ENCODE measurements at places on chromosomes 7 and 10. TPM values are rescaled to one million over a fixed set of nuclear protein-coding genes. Genes with fewer than 3 reads are reported as not detected.

DNA sequence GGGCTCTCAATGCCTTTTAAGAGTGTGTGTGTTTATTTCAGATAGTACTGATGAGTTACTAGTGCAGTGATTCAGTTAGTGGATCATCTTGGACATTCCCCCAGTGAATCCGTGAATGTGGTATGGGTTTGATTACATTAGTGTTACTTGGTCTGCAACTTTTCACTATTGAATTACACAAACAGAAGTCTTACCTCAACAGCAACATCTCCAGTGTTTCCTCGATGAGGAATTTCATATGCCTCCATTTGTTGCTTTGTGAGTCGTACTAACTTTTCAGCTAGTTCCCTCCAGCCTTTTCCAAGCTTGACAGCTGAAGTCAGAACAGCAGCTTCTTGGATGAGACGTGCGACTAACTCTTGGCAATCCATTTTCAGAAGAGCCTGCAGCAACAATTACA, 63.2 kb downstream of the MACC1 start:
- no peak overlapping the region for H3K4me3 ChIP-seq
- no peaks in the 10 kb centered on the region for H3K27me3 ChIP-seq
- no peaks in the 10 kb centered on the region for H3K36me3 ChIP-seq

DNA sequence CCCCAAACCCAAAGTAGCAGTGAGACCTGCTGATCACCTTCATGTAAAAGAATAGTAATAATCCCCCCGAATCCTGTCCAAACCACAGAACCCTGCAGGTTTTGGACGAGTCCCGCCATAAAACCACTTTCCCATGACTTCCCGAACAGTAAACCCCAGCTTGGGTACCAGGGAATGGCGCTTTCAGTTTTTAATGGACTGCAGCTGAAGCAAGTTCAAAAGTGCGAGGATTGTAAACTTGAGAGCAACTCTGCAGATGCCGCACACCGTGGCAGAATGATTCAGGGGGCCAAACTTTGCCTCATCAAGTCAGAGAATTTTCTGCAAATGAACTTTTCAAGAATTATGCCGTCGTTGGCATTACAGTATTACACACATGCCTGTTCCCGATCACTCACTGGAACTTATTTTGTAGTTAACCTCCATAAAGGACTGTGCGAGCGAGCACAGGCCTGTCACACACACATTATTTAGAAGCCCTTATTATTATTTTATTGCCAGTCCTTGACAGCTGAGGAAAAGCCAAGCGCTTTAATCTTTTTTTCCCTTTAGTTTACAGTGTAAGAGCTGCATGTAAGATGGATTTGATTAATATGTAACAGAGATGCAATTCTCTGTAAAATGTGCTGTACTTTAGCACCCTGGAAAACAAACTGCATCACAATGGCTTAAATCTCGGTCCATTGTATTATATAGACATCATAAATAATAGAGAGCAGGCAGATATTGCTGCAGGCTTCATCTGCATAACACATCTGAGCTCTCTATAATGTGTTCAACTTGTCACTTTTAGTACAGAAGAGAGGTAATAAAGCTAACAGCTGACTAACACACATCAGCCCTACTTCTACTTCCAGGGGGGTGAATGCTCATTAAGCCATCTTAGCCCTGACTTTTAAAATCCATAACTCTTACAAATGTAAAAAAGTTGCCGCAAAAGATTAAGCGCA, 493.5 kb upstream of the GALNT17 start:
- H3K27me3 ChIP-seq = no peaks in the 10 kb centered on the region
- no peak overlapping the region for H3K4me3 ChIP-seq
- peaks cover 2% of the 10 kb centered on the region for H3K4me1 ChIP-seq
- DNase-seq = no peak

PRKG1 gene
- not detected for total RNA-seq

DNA sequence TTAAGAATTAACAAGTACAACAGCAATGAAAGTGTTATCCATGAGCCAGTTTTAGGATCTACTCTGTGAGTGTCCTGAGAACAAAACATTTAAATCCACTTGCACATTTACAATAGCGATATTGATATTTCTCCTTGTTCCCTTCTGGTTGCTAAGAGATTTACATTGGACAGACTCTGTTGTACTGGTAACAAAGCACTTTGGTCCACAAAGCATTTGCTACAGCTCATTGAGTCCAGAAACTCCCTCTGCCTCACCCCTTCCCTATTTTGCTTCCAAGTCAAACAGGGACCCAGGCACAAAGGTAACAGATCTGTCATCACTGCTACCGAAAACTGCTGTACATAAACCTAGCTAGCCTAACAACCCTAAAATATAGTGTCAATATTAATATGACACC, 2.1 kb downstream of the ANK3 start:
- H3K27me3 ChIP-seq = no peaks in the 10 kb centered on the region
- H3K27ac ChIP-seq = no peak overlapping the region
- no peak for DNase-seq
- no peaks in the 10 kb centered on the region for H3K36me3 ChIP-seq
- no peak overlapping the region for H3K4me3 ChIP-seq

PTPN20 gene
- 2.5 TPM for total RNA-seq

DNA sequence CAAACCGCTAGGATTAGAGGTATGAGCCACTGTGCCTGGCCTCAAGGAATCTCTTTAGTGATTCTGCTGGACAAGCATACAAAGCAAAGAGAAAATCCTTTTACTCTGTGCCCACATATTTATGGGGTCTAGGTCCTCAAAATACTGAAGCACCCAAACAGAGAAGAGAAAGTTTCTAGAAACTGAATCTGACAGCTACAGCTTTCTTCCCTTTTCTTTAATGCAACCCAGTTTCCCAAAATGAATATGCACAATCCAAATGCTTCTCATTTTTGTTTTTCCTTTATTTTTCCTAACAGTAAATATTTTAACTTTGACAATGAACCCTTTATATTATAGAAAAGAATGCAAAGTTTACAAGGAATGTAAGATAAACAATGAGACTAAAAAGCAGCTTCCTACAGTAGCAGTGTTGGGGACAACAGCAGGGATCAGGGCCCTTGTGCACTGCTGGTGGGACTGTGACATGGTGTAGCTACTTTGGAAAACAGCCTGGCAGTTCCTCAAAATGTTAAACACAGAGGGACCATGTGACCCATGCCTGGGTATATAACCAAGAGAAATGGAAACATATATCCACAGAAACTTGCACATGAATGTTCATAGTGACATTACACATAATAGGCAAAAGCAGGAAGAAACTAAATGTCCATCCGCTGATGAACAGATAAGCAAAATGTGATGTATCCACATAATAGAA, 325.2 kb downstream of the PRPF18 start:
- no peaks in the 10 kb centered on the region for H3K4me1 ChIP-seq
- no peak for DNase-seq
- H3K36me3 ChIP-seq = no peaks in the 10 kb centered on the region
- H3K27me3 ChIP-seq = peaks cover 5% of the 10 kb centered on the region

- H3K27ac ChIP-seq = no peak overlapping the region
- H3K27me3 ChIP-seq = no peaks in the 10 kb centered on the region
- peaks cover 3% of the 10 kb centered on the region for H3K4me1 ChIP-seq
- H3K4me3 ChIP-seq = no peak overlapping the region
- DNase-seq = no peak
Measured at GRCh38 chr7:144908943-144909556, 73.2 kb upstream of the TPK1 start.

DNA sequence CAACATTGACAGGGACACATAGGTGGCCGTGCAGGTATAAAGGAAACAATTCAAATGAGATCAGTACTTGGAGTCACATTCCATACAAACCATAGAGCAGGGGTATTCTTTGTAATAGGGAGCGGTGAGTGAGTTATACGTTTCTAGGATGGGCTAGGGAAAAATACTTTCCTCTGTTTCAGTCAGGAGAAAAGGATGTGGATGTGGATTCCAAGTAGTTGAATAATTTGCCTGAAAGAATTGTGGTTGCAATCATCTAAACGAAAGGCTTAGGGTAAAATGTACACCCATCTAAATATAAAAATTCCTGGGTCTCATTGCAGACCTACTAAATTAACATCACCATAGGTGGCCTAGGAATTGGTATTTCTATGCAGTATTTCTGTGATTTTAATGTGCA, 270.7 kb upstream of the IGFBP3 start:
- no peaks in the 10 kb centered on the region for H3K36me3 ChIP-seq
- DNase-seq = no peak
- no peaks in the 10 kb centered on the region for H3K4me1 ChIP-seq
- H3K27ac ChIP-seq = no peak overlapping the region
- no peak overlapping the region for H3K4me3 ChIP-seq

PDE6C gene
- not detected for total RNA-seq

DNA sequence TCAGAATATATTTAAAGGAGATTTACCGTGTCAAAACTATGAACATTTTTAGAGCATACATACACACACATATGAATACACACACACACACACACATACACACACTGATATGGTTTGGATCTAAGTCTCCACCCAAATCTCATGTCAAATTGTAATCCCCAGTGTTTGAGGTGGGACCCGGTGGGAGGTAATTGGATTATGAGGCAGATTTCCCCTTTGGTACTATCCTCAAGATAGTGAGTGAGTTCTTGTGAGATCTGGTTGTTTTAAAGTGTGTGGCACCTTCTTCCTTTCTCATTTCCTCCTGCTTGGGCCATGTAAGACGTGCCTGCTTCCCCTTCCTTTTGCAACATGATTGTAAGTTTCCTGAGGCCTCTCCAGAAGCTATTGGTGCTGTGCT, 515.0 kb upstream of the ZMIZ1 start:
- no peak overlapping the region for H3K27ac ChIP-seq
- H3K27me3 ChIP-seq = peaks cover 8% of the 10 kb centered on the region
- no peak for DNase-seq
- peaks cover 2% of the 10 kb centered on the region for H3K4me1 ChIP-seq
- H3K36me3 ChIP-seq = no peaks in the 10 kb centered on the region
- no peak overlapping the region for H3K4me3 ChIP-seq

- H3K4me3 ChIP-seq = no peak overlapping the region
- H3K4me1 ChIP-seq = peaks cover 10% of the 10 kb centered on the region
- peaks cover 13% of the 10 kb centered on the region for H3K36me3 ChIP-seq
- H3K27ac ChIP-seq = no peak overlapping the region
- no peaks in the 10 kb centered on the region for H3K27me3 ChIP-seq
Measured at GRCh38 chr10:119812684-119813083, 60.0 kb downstream of the MCMBP start.

DNA sequence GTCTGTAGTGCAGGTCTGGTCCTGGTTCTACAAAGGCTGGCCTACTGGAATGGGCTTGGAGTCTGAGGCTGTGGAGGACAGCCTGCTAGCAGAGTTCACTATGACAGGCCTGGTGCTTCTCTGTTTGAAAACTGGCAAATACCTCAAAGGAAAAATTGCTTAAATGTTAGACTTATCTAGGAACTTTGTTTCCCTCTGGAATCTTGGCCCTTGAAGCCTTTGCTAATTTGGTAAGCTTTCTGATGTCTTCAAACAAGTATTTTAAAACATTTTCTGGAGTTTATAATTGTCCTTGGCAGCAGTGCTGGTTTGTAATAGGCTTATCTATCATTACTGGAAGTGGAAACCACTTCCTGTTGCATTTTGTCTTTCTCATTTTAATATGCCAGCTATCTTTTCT, 139.7 kb downstream of the TMEM26 start:
- H3K4me1 ChIP-seq = peaks cover 17% of the 10 kb centered on the region
- H3K27me3 ChIP-seq = peaks cover 39% of the 10 kb centered on the region
- DNase-seq = no peak

MKI67 gene
- total RNA-seq = 163 TPM
